Breast epithelium (tissue), 4 donors: ENCODE measurements at places on chromosomes 4 and X. TPM values are rescaled to one million over a fixed set of nuclear protein-coding genes. Genes with fewer than 3 reads are reported as not detected.

NKX1-1 gene
- total RNA-seq = not detected

MFAP3L gene
- total RNA-seq = 19.3 TPM

MMRN1 gene
- total RNA-seq = 31.9 TPM

DNA sequence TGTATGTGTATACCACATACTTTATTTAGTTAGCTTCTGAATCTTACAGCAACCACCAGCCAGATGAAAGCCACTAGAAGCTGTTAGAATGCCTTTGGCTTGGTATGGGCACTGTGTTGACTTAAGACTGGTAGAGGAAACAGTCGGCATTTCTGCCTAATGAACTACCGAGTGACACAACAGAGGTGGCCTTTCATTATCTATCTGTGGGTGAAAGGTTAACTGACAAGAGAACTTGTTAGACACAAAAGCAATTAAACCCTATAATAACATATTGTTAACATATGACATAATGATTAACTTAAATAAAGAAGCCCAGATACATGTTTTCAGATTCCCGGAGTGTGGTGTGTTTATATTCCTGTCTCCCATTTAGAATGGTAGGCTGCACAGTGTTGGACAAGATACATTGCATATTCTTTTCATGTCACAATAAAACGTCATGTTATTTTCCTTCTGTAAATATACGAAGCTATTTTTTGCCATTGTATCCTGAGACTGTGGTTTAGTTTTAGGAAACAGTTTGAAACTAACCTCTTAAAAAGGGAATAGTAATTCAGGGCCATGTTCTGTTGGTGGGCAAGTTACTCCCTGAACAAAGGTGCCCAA is 181.5 kb downstream of the SLIT2 start:
- DNase-seq = no peak

GRCh38 chr4:74942251-74942917 is 9.5 kb downstream of the PARM1 start:
- no peak for DNase-seq

CCNA2 gene
- total RNA-seq = 1.8 TPM

HAND2 gene
- total RNA-seq = 29.6 TPM

SMIM10L2A gene
- 1.1 TPM for total RNA-seq
